ENCODE measurements at places on chromosomes 2 and 18.

DNA sequence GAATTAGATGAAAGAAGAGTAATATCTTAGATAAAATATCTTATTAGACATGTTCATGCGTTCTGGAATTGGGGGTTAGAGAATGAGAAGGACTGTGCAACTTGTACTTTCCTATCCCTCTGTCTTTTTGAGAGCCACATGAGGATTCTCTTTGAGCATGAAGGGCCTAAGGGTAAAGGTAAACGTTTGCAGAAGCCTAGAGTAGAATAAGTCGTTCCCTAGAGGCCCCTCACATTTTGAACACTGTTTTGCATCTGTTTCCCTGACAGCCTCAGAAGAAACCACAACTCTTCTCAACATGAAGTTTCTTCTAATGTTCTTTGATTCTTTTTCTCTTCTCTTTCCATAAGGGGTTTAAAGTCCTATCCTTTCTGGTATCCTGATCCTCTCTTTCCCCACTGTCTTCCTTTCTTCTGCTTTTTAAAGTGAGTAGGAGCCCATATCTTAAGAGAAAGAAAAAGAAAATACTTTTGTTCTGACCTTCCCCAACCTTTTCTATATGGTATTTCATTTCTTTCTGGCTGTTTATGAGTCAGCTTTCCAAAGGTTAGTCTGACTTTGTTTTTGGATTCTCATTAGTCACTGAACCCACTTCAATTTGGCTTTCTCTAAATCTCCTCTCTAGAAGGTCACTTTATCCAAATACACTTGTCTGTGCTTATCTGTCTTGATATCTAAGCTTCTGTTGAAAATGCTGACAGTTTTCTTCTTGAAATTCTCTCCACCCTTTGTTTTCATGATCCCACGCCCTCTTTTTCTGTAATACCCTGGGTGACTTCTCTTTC, 34.8 kb downstream of the PPP1R1C start:
- no peak for DNase-seq

DNA sequence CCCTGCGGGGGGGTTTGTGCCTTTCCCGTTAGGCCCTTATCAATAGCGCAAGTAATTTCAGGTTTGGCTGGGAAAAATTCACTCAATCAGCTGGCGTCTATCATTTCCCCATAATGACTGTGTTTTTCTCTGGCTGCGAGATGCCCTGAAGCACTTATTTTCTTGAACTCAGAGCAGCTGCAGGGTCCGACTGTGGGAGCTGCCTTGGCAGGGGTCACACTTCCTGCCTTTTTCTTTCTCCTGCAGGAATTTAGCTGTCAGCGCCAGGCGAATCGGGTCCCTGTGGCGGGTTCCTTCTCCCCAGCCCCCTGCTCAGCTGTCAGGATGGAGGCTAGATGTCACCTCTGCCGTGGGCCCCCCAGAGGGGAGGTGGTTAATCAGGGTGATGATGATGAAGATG, 81.3 kb upstream of the HPCAL1 start:
- DNase-seq: no peak

GRCh38 chr2:128608921-128609880, 290.5 kb upstream of the HS6ST1 start:
- DNase-seq: no peak

GRCh38 chr2:2520401-2520811, 189.3 kb upstream of the MYT1L start:
- DNase-seq: no peak

- no peak for DNase-seq
Observed at GRCh38 chr18:74539289-74539688, 5.0 kb downstream of the CNDP1 start.

- no peak for DNase-seq
Observed at GRCh38 chr2:134324947-134325346, 71.1 kb downstream of the MGAT5 start.

DNA sequence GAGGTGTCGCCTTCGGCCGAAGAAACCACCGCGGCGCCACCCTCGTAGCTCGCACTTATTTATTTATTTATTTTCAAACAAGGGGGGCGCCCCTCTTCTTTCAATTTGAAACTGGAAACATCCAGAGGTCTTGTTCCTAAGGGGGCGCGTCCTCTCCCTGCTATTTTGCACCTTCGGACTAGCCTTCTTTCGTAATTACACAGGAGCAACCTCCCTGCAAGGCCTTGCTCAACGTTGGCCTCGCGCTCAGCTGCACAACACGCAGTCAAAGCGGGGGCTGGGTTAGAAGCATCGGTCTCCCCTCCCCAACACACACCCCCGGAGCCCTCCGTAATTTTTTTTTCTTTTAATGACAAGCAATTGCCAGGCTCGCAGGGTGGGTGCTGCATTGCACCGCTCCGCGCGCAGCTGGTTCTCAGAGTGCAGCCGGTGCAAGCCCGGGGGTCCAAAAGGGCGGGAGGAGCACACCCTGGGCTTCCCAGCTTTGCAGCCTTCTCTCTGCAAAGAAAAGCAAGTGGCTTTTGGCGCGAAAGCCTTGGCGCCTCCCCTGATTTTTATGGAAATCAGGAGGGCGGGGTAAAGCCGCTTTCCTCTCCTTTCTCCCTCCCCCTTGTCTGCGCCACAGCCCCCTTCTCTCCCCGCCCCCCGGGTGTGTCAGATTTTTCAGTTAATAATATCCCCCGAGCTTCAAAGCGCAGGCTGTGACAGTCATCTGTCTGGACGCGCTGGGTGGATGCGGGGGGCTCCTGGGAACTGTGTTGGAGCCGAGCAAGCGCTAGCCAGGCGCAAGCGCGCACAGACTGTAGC, at the start of gene MYCN:
MYCN (plus strand) TSS at position 697 of the 807 bp plus-strand sequence. CDS start 1,515 bp downstream, outside the sequence.
- peak; percentile 94 for DNase-seq

DNA sequence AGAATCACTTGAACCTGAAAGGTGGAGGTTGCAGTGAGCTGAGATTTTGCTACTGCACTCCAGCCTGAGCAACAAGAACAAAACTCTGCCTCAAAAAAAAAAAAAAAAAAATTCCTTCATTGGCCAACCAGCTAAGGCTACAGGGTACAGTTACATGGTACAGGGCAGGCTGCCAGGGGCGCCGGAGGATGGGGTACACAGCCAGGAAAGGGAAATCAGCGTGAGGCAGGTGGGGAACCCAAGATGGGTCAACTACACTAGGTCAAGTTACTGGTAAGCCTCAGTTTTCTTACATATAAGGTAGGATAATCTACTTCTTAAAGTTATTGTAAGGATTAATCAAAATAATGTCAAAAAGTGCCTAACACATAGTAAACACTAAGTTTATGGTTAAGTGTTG, 142.6 kb upstream of the MSH6 start:
- DNase-seq: no peak

- DNase-seq: no peak
Observed at GRCh38 chr2:70344195-70344594, 42.3 kb upstream of the FAM136A start.

DNA sequence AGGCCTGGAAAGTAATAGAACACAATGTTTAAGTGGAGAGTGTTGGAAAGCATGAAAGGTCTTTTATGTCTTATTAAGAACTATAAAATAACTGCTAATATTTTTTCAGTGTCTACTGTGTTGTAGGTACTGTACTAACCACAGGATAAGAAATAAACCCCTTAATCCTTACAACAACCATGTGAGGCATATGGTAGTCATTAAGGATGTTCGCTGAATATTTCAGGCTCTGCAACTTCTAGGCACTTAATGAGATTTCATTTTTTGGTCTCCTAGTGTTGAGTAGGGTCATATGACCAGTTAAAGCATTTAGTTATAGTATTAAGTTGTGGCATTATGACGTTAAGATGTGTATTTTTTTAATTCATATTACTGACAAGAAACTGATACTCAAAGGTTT, 346.6 kb upstream of the KCNH7 start:
- no peak for DNase-seq

DNA sequence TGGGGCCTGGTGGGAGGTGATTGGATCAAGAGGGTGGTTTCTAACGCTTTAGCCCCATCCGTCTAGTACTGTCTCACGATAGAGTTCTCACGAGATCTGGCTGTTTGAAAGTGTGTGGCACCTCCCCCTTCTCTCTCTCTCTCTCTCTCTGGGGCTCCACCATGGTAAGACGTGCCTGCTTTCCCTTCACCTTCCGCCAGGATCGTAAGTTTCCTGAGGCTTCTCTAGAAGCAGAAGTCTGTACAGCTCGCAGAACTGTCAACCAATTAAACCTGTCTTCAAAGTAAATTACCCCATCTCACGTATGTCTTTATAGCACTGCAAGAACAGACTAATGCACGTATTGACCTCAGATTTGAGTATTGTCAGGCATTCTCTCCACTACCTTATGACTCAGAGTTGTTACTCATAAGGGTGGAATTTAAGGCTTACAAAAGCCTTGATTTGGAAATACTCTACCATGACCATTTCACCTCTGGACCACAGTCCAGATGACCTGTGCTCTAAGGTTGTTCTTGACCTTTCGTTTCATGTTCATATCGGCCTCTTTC, 99.5 kb upstream of the AGAP1 start:
- no peak for DNase-seq

DNA sequence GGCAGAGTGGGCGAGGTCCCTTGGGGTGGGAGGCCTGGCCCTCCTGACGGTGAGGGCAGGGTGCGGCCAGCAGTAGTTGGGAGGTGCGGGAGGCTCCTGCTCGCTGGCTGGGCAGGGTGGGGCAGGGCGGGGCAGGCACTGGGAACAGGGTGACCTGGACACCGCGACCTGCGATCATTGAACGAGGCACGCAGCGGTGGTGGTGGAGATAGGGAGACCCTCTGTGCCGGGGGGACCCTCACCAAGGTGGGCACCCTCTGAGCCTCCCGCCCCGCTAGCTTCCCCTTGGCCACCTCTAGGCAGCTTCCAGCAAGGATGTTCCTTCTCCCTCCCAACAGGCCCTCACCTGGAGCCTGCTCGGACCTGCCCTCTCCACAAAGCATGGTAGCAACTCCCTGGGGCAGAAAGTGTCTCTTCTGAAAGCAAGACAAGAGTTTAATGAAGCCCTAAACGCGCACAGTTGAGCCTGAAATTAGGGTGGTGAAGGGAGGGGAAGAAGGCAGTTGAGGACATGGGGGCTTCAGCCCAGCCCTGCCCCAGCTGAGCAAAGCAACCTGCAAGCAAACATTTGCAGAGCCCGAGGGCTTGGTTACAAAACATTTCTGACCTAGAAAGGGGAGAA, 15.4 kb upstream of the FOSL2 start:
- no peak for DNase-seq

DNA sequence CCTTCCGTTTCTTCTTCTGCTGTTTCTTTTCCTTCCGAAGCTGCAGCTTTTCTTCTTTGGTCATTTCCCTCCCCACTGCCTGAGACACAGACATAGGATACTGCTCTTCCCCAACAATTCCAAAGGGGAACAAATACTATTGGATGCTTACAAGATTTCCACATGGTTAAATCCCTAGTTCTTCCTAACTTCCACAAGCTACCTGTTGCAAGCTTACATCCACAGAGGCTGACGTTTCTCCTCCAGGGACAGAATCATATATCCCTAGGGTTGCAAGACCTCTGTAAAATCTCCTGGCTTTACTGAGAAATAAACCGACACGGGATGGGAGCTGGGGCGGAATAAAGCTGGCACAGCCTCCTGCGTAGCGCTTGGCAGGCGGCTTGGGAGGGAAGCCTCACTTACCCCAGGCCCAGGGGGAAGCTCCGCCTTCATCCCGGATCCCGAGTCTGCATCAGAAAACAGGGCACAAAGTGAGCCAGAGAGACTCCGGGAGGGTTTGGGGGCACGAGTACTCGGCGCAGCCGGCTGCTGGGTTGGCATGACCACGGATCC, 590 bp downstream of the EIF2B4 start:
- no peak for DNase-seq

GRCh38 chr18:47531717-47532116, 280.3 kb upstream of the SKOR2 start:
- DNase-seq: peak; percentile 35

DNA sequence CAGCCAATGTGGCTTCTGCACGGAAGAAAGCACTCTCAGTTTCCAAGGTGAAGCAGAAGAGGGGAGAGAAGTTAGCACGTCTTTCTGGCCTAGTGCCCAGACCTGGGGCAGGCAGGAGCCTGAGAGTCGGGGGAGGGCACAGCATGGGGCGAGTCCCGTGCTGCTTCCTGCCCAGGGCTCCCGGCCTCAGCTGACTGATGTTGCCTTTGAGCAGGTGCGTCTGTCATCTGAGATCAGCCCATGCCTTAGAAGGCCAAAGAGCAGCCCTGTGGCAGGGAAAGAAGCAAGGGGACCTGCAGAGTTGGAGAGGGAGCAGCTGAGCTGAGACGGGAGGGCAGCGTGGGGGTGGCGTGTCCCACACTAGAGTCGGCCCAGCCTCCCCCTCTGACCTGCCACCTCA, 3.3 kb downstream of the KCNIP3 start:
- no peak for DNase-seq

DNA sequence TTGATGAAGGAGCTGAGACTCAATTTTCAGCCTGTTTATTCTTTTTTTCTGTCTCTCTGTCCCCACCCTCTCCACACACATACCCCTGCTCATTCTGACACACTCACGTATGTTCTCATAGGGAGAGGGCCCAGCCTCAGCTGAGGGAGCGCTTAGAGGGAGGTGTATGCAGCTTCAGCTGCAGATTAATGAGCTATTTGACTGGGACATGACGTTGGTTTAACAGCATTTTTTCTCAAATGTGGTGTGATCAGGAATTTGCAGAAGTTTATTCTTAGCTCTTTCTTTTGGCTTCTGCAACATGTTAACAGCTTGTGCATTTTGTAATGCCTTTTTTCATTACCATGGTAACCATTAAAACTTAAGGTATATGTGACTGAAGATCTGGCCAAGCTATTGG, 1547.1 kb upstream of the PIK3C3 start:
- no peak for DNase-seq

GRCh38 chr2:62504657-62505056, 1.3 kb downstream of the TMEM17 start:
- no peak for DNase-seq

DNA sequence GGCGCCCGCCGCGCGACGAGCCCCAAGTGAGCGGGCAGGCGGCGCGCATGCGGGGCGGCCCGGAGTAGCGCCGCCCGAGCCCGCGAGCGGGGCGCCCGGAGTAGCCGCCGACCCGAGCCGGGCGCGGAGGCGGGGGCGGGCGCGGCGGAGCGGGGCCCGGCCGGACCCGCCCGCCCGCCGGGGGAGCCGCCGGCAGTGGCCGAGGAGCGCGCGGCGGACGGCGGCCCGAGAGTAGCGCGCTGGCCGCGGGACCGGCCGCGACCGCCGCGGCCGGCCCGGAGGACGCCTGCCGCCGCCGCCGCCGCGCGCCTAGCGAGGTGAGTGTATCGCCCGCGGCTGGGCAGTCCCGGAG, at the start of gene GALNT1:
GALNT1 (plus strand) TSS at position 195 of the 352 bp plus-strand sequence. CDS start 72,923 bp downstream, outside the sequence.
- DNase-seq: peak; percentile 8

GRCh38 chr18:55925772-55926171, 337.8 kb upstream of the TCF4 start:
- no peak for DNase-seq

- DNase-seq: no peak
Observed at GRCh38 chr2:118968961-118969733, 27.2 kb downstream of the MARCO start.

DNA sequence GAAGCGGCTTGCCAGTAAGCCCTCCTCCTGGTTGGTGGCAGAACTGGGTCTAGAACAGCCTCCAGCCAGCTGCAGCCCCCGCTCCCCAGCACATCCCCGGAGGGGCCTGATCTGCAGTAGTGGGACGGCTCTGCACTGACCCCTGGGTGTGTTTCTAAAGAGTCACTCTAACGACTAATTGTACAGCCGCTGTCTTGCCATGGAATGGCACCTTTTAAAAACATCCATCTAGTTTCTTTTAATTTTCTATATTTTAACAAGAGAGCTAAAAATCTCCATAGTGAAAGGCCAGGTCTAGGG, 82.0 kb downstream of the MTCL1 start:
- DNase-seq: no peak

Data from left kidney (tissue), 8 donors.